Calu3 (cell line): ENCODE measurements at places on chromosomes 5 and 9. TPM values are rescaled to one million over a fixed set of nuclear protein-coding genes. Genes with fewer than 3 reads are reported as not detected.

Gene TOR2A
- 7.0 and 7.6 TPM in 2 replicates for total RNA-seq

Gene OR1J1
- not detected in 2 replicates for total RNA-seq

Gene KIAA0825
- total RNA-seq = 1.4 and 1.9 TPM in 2 replicates

Gene SPDL1
- total RNA-seq = 41.7 and 45.8 TPM in 2 replicates

Gene LCN6
- not detected in 2 replicates for total RNA-seq

Gene MED7
- 21.2 and 24.1 TPM in 2 replicates for total RNA-seq

Gene CAMK4
- total RNA-seq = 19.4 and 23.3 TPM in 2 replicates

Gene ELAVL2
- total RNA-seq = not detected in 2 replicates

Gene PCDHGB6
- total RNA-seq = 9.6 and 13.4 TPM in 2 replicates

Gene MTRR
- 55.9 and 61.2 TPM in 2 replicates for total RNA-seq

Gene ZDHHC11B
- total RNA-seq = 2.2 and 3.0 TPM in 2 replicates

Gene CDH6
- 2.3 and 3.8 TPM in 2 replicates for total RNA-seq

Gene PBX3
- 4.3 and 8.0 TPM in 2 replicates for total RNA-seq

Gene OR1J2
- total RNA-seq = not detected in 2 replicates

Gene ZBED3
- total RNA-seq = 11.0 and 12.3 TPM in 2 replicates

Gene THBS4
- total RNA-seq = 0.52 and 1.3 TPM in 2 replicates

Gene BTNL9
- 5.0 and 5.8 TPM in 2 replicates for total RNA-seq

DNA sequence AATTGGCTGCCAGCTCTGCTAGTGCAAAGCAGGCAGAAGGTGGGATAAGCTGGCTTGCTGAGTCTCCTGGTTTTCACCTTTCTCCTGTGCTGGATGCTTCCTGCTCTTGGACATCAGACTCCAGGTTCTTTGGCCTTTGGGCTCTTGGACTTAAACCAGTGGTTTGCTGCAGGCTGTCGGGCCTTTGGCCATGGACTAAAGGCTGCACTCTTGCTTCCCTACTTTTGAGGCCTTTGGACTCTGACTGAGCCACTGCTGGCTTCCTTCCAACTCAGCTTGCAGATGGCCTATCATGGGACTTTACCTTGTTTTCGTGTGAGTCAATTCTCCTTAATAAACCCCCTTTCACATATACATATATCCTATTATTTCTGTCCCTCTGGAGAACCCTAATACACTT lies 1293.9 kb upstream of the CDH6 start:
- no peak for DNase-seq

DNA sequence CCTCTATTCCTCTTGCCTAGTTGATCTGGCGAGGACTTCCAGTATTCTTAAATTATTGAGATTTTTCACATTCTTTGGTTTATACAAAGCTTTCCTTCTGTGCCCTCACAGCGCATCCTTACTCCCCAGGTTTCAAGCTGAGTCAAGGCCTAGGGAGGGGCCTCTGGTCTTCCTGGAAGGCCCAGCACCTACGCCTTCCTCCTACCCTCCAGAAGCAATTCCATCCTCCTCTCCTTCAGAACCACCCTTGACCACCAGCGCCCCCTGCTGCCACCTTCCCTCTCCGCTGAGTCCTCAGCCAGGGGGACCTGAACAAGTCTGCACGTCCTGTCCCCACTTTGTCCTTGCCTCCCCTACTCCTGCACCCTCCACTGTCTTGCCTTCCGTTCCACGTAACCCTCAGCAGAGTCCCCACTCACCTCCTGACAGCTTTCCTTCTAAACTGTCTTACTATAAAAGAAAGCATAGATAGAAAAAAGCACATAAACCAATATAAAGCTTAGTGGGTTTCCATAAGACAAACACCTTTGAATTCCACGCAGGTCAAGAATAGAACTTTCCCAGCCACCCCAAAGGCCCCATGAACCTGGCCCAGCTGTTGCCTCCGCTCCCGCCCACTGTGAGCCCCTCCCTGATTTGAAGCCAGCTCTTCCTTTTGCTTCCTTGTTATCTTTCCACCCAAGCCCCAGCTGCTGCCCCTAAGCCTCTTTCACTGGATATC lies 63.0 kb upstream of the CTSL start:
- peak; percentile 87 for DNase-seq

DNA sequence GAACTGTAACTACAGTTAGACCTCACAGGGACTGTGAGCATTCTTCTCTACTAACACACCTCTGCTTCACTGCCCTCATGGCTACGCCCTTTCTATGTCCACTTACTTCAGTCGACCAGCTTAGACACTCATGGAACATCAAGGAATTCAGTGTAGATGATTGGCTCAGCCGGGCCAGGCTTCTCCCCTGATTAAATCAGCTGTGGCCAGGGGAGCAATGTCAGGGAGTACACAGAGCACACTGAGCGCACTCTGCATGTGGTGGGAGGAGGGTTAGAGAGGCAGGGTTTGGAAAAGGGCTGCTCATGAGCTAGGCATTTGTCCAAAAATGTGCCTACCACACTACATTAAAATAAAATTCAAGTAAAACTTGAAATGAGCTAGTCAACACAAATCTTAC lies 400.5 kb downstream of the ARRDC3 start:
- no peak for DNase-seq

DNA sequence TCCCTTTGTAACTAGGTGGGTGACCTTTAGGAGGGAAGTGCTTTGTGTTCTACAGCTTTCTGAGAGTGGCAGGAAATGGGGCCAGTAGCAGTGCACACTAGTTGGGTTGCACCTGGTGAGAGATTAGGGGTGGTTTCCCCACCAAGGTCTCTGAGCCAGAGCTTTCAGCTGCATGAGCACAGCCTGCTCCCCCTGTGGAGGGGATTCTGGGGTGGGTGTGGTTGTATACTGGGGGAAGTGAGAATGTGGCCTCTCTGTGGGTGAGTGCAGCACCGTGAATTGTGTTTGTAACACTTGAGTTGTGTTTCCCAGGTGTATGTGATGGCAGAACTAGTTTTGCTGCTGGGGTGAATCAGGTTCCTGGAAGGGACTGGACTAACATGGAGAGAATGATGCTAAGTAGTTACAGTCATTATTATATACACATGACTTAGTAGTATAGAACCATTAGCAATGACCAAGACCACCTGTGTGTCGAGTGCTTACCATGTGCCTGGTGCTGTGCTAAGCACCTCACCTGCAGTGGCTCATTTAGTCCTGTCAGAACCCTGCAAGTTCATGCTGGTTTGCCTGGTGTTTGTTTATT lies 11.8 kb upstream of the CXXC5 start:
- no peak for DNase-seq

- no peak for DNase-seq
Observed at GRCh38 chr9:99682870-99683269, 138.8 kb upstream of the NR4A3 start.

GRCh38 chr9:29691145-29691544 lies 2117.9 kb upstream of the C9orf72 start:
- no peak for DNase-seq

DNA sequence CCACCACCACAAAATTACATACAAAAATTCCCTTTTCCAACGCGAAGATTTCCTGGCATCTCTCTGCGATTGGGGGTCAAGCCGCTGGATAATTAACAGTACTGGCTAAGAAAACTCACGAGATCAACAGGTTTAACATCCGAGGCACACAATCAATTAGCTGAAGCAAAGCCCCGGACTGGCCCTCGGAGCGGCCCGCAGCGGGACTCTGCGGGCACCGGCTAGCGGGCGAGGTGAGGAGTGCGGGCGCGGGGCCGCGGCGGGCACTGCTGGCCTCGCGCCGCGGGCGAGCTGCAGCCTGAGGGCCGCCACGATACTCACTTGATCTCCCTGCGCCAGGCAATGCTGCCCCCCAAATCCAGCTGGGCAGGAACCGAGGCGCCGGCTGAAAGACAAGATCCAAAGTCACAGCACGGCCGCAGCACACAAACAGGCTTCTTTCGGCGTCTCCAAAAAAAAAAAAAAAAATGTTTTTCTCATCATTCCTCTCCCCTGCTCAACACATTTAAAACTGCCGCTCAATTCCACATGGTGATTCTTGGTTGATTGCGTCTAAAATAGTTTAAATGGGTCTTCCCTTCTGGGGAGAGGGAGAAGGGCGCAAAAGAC lies 210.2 kb downstream of the MEF2C start:
- no peak for DNase-seq

DNA sequence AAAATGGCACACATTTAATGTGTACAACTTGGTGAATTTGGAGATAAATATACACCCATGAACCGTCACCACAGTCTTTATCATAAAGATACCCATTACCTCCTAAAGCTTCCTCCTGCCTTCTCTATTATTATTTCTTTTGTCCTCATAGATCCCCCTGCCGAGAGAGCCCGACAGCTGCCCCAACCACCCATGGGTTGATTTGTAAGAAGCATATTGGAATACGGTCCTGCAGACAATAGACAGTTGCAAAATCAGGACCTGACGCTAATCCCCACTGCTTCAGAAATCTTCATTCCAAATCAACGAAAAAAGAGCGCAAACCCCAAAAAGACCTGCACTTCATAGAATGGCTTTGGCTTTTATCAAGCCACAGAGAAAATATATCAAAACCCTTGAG lies 697.5 kb downstream of the SEMA5A start:
- DNase-seq = no peak

DNA sequence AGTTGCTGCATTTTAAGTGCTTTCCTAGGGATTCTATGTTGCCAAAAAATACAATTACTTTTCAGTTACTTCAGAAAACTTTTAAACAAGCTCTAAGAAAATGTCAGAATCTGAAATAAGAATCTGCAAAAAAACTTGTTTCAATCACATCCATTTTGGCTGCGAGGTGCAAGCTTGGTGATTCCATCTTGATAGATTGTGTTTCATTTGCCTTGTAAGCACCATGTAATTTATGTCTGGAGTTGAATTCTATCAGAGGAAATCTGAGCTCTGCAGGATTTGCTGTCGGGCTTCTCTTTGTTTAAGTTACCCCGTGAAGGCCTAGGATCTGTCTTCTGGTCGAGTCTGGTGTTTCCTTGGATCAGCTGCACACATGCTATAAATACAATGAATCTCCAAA lies 40.4 kb upstream of the MAN2A1 start:
- no peak for DNase-seq

DNA sequence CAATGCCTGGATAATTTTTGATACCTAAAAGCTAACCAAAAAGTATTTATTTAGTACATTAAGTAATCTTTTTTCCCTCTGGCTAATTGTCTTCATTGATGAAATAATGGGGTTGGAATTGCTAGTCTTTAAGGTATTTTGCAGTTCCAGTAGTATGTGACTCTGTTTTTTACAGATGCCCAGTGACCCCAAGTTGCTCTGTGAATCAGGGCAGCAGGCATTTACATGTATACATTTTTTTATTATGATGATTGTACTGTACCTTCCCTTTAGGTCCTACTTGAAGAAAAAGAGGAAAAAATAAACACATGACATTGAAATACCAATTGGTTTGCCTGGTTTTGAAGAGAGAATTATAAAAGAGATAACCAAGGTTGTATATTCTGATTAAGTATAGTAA lies 385.5 kb downstream of the ADGRV1 start:
- DNase-seq = no peak

GRCh38 chr5:112136773-112137172 lies 282.3 kb downstream of the EPB41L4A start:
- DNase-seq = no peak

GRCh38 chr9:5481322-5482040 lies 28.9 kb upstream of the PDCD1LG2 start:
- no peak for DNase-seq

DNA sequence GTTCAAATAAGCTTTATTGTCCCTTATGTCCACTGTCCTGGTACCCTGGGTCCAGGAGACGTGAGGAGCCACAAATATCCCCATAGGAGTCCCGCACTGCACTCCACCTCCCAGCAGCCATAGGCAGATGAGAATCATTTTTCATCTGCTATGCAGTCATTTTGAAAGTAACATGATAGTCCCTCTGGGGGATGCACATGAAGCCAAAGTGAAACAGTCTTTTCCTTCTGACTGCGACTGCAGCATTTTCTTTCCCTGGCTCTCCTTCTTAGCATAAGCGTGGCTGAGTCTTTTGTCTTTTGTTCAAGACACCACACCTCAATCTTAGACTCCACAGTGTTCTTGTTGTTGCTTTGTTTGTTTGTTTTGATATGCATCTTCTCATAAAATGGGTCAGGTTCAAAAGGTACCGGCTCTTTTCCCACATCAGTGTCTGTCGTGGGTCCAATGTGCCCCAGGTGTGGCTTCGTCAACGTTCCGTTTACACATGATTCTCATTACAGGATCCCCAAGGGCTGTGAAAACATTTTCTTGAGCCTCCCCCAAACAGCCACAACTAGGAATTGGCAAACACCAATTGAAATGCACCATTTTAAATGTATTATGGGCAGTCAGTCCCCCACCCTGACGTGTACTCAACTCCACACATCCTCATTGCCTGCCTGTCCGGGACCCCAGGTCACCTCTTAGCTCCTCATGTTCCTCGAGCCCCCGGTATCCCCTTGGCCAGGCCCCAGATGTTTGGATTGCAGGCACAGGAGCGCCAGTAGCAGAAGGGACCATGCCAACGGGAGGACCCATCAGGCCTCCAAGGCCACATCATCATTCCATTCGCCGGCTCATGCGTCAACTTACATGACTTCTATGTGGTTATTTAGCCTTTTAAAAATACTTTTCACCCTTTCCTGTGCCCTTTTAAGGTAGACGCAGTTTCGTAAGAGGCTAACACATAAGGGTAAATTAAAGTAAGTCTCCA lies 237.8 kb upstream of the DAPK1 start:
- DNase-seq = no peak

DNA sequence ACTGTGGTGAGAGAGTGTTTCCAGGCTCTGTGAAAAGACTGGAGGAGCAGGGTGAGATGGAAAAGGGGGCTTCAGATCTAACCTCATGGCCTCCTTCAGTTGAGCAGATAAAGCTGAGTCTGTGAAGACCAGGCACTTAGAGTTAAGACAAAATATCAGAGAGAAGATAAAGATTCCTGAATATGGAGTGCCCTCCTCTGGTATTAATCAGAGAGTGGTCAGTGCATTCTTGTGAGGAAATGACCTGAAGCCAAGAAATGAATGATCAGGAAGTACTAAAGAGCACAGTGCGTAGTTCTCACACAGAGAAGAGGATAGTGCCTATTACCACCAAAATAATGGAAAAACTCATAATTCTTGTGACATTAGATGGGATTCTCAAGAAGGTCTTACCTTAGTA lies 1417.0 kb upstream of the ACO1 start:
- DNase-seq = no peak

- DNase-seq = no peak
Observed at GRCh38 chr5:14672082-14672481, 7.6 kb downstream of the OTULIN start.

DNA sequence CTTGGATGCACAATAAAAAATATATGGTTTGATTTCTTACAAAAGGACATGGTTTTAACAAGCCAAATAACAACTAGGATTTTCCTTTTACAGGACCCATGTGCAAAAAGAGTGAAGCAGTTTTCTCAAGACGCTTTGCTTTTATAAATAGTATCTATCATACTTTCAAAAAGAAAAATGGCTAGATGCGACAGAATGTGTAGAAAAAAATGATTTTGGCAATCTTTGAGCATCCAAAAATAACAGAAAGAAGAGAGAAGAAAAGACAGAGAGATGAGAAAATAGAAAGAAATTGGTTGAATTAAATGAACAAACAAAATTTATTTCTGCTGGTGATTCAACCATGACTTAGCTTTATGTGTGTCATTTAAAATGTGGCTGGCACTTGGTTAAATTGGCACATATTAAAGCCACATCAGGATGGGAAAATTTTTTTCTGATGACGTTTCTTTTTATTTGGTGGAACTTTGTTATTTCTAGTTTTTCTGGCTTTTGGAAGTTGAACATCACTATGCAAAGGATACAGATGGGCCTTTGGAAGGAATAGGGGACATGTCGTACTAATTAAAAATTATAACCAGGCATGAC lies 35.6 kb upstream of the NREP start:
- no peak for DNase-seq
